ENCODE measurements at places on chromosomes 4 and X.

DNA sequence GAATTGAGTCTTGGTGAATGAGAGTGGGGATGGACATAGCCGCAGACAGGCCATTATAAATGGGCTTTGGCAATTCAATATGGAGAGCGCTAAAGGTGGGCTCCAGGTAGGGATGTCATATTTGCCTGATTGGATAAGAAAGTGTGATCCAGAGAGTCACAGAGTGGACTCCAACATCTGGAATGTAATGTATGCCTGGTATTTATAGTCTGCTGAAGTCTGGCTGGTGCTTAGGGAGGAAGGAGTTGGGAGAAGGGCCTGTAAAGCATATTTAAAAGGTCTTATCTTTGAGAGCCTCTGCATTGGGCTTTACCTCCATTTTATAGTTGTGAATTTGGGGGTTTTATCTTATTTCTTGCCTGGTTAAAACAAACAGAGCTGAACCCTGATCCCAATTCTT lies 153.2 kb downstream of the GALNTL6 start:
- DNase-seq, result no peak

GRCh38 chrX:39445336-39445735 lies 644.1 kb downstream of the MID1IP1 start:
- DNase-seq, result peak; percentile 42

GRCh38 chrX:15146515-15146914 lies 123.4 kb downstream of the ASB9 start:
- DNase-seq, result peak; percentile 28

- DNase-seq, result no peak
These were observed 57.8 kb downstream of the EDNRA start for GRCh38 chr4:147538711-147539110.

- peak; percentile 94 for DNase-seq
These were observed 5.7 kb downstream of the SH3BP2 start for GRCh38 chr4:2798399-2799223.

DNA sequence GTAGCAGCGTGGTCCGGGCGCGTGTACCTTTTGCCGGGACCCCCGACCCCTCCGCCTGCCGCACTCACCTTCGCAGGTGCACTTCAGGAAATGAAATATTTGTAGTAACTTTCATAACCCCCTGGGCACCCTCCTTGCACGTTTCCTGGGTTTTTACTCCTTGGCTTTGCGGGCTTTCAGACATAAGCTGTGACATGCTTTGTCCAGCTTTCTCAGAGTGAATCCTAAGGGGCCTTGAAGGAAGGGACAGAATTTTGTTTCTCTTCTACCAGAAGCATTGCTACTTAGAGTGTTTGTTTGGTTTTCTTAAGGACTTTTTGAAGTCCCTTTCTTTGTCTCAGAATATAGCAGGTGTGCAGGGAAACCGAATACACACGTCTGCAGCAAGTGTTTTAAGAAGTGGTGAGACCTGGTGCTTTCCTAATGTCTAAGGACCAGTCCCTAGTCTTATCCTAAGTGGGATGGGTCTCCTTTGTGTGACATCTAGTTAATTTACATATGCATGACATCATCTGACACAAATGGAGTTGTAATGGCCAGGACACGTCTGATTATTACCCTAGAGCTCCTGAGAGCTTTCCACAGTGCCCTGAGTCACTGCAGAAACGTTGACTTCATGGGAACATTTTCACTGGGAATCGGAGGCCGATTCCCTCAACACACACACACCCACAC lies 1.3 kb downstream of the FAM149A start:
- DNase-seq, result peak; percentile 19

- DNase-seq, result no peak
These were observed 68.5 kb downstream of the ATP10D start for GRCh38 chr4:47553329-47554125.

DNA sequence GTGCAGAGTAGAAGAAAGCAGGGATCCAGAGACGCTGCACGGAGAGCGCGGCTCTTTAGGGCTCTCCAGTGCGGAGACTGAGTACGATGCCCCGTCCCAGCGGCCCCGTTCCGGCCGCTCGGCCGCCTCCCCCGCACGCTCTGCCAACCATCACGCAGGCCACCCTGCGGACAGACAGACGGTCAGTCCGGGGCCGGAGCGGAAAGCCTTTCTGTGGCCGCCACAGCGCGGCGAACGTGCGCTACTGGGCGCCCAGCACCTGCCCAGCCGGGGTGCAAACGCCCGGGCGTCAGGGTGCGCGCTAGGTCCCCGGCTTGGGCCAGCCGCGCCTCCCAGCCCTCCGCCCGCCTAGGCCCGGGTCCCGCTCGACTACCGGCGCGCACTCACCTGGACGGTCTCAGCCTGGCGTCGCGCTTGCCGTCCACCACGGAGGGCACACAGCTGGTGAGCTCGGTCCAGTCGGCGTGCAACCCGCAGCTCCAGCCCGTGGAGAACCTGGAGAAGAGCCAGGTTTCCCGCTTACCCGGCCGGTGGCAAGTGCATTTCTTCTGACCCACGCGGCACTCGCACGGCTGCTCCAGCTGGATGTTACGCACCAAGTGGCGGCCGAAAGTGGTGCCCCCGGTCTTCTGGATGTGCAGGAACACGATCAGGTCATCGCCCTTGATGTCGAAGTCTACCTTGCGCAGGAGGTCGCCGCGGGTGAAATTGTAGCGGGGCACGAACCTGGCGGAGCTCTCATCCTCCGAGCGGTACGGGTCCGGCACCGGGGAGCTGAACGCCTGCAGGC lies 1.8 kb downstream of the HS6ST2 start:
- DNase-seq, result no peak

DNA sequence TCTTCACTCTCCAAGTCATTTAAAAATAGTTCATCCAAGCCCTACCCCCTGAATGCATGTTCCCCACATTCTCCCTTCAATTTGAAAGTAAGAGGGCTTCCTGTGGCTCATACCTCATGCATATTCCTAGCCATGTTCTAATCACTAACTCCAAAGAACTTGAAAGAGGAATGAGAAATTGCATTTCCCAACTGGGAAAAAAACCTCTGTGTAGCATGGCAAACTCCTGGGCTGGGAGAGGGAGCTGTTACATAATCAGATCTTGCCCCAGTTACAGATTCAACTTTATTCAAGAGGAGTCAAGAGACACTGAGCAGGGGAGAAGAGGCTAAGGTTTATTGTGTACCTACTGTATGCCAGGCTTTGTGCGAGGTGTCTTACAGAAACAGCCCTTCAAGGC lies 90.2 kb downstream of the SLC2A9 start:
- no peak for DNase-seq

GRCh38 chr4:123788577-123788976 lies 392.0 kb downstream of the SPRY1 start:
- DNase-seq, result no peak

GRCh38 chrX:72306851-72307645 lies 1.3 kb upstream of the CITED1 start:
- peak; percentile 75 for DNase-seq

- DNase-seq, result no peak
These were observed 55.2 kb downstream of the NEK1 start for GRCh38 chr4:169557061-169557636.

DNA sequence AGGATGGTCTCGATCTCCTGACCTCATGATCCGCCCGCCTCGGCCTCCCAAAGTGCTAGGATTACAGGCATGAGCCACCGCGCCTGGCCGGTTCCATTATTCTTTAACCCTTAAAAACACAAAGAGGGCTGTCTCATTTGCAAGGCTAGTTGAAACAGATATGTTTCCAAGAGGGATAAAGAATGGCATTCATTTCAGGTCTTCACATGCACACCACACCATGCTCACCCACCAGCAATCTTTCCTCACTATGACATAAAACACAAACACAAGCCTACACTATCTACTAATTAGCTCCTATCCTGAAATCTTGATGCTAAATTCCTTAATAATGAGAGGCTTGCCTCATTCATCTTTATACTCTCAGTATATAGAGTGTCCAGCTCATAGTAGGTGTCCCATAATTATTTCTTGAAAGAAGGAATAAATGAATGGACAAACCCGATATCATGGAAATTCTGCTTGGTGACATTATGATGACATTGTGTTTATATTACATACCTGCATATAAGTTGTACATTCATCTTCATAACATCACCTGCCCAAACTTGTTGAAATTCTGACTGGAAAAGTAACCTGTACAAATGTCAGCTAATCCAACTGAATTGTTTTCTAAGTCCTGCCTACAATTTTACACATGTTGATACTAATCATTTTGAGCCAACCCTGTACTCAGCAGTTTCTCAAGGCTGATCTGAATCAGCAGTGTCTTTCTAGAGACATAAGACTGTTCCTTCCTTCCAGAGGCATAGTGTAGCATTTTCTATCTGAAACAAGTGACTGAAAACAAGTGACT lies 408.5 kb downstream of the KLHL13 start:
- DNase-seq, result no peak

DNA sequence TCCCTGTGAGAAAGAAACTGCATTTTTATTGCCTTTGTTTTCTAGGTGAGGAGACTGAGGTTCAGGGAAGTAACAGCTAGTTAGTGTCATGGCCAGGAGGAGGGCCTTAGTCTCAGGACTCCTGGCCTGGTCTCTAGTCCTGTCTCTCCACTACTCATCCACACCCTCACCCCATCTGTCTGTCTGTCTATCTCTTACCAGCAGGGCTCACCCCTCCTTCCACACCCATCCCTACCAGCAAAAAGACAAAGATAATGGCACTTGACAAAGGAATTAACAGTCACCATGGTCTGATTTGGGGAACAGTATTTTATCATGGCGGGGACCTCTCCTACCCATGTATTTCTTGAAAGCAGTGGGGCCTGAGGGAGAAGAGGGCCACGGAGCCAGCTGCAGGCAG lies 125.8 kb downstream of the REPS2 start:
- DNase-seq, result no peak

DNA sequence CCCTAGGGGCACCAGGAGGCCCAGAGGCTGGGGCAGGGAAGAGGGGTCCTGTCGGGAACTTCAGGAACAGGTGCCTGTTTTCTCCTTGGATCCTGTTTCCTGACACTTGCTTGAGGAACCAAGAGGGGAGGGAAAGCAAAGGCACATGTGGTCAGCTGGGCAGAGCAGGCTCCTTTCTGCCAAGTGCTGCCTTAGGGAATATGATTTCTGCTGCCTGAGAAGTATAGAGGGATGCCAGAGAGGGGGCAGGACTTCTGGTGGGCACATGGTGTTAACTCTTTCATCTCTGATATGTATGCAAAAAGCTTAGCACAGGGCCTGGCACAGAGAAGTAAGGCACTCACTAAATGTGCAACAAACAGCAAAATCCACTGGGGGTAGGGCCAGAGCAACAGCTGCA lies 51.2 kb upstream of the PJA1 start:
- DNase-seq, result no peak

DNA sequence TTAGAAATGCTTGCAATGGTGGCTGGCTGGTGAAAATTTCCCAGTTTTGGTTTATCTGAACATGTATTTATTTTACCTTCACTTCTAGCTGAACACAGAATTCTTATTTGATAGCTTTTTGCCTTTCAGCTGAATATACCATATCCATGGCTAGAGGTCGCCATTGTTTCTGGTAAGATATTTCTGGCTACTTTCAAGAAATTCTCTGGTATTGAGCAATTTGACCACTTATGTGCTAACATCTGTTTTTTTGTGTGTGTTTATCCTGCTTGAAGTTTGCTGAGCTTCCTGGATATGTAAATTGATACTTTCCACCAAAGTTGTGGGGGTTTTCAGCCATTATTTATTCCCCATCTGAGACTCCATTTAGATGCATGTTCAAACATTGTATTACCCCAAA lies 75.4 kb downstream of the FBXW7 start:
- DNase-seq, result peak; percentile 82

- DNase-seq, result peak; percentile 43
These were observed 24.8 kb downstream of the HMX1 start for GRCh38 chr4:8846826-8847225.

DNA sequence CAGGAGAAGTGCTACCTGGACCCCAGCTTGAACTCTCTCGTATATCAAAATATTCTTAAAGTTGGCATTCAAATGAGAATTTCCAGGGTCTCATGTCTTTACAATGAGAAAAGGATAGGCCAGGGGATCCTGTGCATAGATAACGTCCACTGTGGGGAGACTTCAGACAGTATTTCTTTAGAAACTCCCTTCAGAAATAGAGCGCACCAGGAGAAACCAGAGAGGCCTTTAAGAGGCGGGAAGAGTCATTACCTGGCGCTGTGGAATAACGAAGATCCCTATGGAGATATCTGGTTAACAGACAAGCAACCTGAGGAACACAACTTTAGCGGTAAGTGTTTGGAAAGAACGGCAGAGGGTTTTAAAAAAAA lies 600 bp downstream of the RADX start:
- no peak for DNase-seq

DNA sequence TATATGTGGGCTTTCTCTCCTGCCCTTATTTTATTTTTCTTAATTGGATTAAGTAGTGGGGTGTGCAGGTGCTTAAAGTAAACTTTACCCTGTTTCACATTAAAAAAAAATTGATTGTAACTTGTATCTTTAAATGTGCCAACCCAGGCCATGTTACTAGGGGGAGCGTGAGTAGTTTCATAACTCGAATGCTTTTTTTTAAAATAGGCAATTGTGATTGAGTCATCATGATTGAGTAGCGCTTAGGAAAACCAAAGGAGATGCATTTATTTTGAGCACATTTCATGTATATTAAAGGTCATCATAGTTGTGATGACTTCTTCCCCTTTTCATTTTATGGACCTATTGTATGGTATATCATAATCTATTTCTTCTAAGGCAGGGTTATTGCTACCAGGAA lies 32.2 kb downstream of the GPAT3 start:
- peak; percentile 92 for DNase-seq

DNA sequence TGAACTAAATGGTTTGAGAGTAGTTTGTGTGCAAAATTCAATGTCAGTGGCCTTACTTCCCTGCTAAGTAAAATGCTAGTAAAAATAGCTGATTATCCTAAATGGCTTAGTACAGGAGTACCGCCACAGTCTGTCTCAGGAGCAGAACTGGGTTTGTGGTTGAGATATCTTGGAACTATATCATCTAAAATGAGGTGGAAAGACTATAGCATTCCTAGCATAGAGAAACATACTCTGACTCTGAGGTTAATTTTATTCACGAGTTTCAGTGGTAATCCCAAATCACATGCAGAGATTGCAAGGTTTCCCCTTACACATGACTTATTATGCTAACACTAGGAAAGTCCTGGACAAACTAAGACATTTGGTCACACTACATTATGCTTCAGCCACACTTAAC lies 70.4 kb downstream of the OR13H1 start:
- no peak for DNase-seq

- no peak for DNase-seq
These were observed 185.3 kb downstream of the CRLF2 start for GRCh38 chrX:1027133-1027532.

- DNase-seq, result no peak
These were observed 340.8 kb downstream of the PAPSS1 start for GRCh38 chr4:107379054-107379869.

DNA sequence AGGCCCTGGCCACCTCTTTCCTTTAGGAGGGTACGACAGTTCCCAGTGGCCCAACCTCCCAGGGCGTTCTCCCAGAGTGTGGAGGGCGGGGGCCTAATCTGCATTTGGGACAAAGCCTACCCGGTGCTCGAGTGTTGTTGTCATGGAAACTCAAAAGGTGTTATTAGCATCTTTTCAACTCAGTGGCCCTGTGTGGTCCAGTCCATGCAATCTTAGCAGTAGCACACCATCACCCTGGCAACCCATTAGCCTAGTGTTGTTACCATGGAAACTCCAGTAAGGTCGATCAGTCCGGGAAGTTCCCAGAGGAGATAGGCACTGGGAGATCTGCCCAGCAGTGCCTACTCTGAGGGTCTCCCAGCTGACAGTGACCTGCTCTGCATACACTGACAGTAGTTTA lies 20.2 kb downstream of the APLN start:
- no peak for DNase-seq

GRCh38 chrX:5672099-5672498 lies 556.6 kb downstream of the NLGN4X start:
- DNase-seq, result no peak
